Fibroblast of skin of left biceps (primary cell): ENCODE measurements at places on chromosomes 7 and 10.

DNA sequence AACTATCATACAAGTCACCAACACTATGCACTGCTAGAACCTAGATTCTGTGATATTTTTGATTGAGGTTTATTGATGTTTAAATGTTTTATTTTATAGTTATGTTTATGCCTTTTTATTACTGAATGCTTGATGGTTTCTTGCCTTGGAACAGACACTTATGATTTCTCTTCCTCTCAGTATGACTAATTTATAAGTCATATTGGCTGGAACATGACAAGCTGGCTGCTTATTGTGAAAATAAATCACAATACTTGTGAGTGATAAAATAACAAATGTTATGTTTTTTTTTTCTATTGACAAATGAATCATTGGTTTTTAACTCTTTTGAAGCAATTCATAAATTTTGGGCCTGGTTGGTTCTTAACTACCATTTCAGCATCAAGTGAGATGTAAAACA, 142.0 kb upstream of the MALRD1 start:
- no peak for DNase-seq

- no peak for DNase-seq
Observed at GRCh38 chr10:79111846-79112614, 43.3 kb downstream of the ZMIZ1 start.

- no peak for DNase-seq
Observed at GRCh38 chr10:110509560-110509959, 11.9 kb downstream of the DUSP5 start.

GRCh38 chr7:121558288-121558687, 162.2 kb upstream of the FAM3C start:
- DNase-seq: no peak

DNA sequence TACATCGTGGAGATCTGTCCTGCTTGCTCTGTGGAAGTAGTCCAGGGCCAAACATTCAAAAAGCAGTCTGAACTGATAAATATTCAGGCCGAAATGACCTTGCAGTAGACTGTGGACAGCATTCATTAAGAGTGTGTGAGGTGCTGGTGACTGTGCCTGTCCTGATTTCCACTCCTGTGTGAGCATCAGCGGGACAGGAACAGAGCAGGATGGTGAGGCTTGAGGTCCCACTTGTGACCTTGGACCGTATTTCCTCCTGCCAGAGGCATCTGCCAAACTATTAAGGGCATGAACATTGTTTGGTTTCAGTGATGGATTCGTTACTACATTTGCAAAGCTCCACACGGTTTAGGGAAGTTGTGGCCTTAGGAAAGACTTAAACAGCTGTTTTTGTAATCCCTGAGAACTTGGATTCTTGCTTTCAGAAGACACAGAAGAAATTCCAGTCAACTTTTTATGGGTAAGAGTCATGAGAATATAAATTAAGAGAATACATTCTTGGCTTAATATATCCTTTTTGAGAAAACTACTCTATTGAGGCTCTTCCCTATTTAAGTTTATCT, 32.8 kb downstream of the CCNY start:
- DNase-seq: no peak

DNA sequence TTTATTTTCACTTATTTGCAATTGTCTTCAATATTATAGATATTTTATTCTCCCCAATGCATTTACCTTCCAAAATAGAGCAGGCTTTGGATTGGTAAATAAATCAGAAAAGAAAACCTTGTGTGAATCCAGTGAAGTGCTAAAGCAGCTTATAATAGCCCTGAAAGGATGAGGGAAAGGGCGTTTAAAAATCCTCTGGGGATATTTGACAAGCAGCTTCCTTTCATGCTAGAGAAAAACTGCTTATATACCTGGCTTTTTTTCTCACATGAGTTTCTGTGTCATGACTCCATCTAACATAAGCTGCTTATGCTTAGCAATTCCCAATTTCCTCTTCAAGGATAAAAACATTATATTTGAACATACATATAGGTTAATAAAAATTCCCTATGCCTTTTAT, 221.6 kb upstream of the SEMA3E start:
- DNase-seq: no peak

GRCh38 chr7:123746931-123747488, 1.8 kb downstream of the WASL start:
- DNase-seq: no peak

GRCh38 chr7:101557421-101557820, 71.7 kb downstream of the MYL10 start:
- no peak for DNase-seq

GRCh38 chr7:83806538-83806937, 157.6 kb upstream of the SEMA3E start:
- DNase-seq: no peak

- no peak for DNase-seq
Observed at GRCh38 chr10:17024461-17024860, 105.2 kb downstream of the CUBN start.

- no peak for DNase-seq
Observed at GRCh38 chr10:110411047-110411410, 86.7 kb upstream of the DUSP5 start.

DNA sequence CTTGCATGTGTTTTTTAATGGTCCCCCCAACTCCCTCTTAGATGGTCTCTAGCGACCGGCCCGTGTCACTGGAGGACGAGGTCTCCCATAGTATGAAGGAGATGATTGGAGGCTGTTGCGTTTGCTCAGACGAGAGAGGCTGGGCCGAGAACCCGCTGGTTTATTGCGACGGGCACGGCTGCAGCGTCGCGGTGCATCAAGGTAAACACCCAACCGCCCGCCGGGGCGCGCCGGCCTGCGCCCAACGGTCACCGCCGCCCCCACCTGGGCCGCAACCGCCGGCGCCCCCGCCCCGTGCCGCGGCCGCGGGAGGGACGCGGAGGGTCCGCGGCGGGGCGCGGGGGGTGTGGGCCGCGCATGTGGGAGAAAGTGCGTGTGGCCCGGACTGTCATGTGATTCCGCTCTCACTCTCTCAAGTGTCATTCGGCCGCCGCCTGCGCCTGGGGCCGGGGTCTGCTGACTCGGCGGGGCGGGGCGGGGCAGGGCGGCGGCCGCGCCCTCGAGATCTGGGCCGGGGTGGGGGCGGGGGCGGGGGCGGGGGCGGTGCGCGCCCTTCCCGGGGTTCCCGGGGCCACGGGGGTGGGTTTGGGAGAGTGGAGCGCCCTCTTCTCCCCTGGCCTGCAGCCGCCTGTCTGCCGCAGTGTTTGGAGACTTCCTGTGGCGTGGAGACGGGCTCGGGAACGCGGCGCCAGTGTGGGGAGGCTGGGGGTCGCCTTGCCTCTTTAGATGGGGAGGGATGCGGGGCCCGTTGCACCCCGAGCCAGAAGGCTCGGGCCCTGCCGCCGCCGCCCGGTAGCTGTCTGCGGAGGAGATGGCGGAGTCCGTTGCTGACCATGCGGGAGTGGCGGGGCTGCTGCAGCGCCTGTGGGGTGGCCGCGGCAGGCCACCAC, 817 bp downstream of the MLLT10 start:
- DNase-seq: no peak

GRCh38 chr7:20828947-20829346, 42.3 kb upstream of the SP8 start:
- DNase-seq: no peak

DNA sequence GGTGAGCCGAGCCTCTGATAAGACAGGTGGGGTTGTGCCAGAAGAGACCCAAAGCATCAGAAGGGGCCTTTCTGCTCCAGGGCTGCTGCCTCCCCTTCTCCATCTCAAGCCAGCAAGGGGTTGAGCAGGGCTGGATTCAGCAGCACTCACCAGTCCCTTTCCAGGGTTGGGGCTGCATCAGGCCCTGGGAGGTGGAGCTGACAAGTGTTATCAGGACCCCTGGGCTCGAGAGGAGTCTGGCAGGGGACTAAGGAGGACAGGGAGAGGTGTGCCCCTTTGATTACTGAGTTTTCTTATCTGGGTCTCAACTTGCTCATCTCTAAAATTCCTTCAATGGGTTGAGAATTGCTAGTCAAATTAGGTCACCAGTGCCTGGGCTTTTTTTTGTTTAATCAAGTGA, 17.8 kb downstream of the ARHGAP22 start:
- DNase-seq: no peak

GRCh38 chr7:138515001-138515528, 55.0 kb downstream of the TRIM24 start:
- no peak for DNase-seq

- no peak for DNase-seq
Observed at GRCh38 chr10:126012485-126012884, 116.1 kb downstream of the FANK1 start.

DNA sequence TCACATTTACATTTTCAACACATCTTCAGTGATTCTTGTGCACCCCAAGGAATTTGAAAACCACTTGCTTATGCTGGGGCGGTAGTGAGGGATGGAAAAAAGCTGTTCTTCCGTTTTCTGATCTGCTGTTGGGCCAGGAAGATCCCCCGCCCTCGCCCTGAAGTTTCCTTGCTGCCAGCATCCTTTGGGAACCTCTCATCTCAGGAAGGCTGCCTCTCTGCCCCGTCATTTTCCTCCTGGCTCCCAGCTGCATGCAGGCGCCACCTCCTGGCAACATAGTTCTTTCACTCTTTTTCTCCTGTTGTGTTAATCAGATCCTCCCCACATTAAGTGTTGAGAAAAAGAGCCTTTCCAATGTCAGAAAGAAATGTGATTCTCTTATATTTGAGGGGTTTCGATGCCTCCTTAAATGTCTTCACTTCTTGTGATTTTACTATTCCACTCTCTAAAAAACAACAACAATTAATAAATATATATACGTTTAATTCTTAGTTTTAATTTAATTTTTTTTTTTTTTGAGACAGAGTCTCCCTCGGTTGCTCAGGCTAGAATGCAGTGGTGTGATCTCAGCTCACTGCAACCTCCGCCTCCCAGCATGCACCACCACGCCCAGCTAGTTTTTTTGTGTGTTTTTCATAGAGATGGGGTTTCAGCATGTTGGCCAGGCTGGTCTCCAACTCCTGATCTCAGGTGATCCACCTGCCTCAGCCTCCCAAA, 122.9 kb downstream of the RALA start:
- DNase-seq: peak; percentile 58

DNA sequence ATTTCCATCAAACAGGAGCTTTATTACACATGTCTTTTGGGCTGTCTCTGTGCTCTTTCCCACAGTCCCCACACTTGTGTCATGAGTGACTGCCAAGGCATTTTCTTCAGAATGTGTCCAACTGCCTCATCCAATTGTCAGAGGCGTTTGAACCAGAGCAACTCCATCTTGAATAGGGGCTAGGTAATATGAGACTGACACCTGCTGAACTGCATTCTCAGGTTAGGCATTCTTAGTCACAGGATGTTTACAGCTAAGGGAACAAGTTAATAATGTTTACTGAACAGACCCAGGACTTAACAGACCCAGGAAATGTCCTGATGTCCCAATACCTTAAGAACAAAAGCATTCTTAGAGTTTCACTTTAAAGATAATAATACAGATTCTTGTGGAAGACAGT, 595.5 kb downstream of the REEP3 start:
- no peak for DNase-seq
